Pancreas (tissue), 10 donors: ENCODE measurements at places on chromosomes 7 and 10. TPM values are rescaled to one million over a fixed set of nuclear protein-coding genes. Genes with fewer than 3 reads are reported as not detected.

Gene GIMAP1
- total RNA-seq = 0.39 TPM

Gene CTTNBP2
- total RNA-seq = 9.5 TPM

Gene OR2A12
- not detected for total RNA-seq

Gene ENKUR
- total RNA-seq = not detected

Gene SFTPA1
- total RNA-seq = not detected

Gene C10orf95
- 1.0 TPM for total RNA-seq

Gene SAP25
- 4.1 TPM for total RNA-seq

Gene HKDC1
- 3.7 TPM for total RNA-seq

Gene STEAP4
- total RNA-seq = 9.2 TPM

Gene CHST3
- 10.8 TPM for total RNA-seq

Gene ASB10
- not detected for total RNA-seq

Gene GNGT1
- total RNA-seq = not detected

Gene SKIDA1
- 0.74 TPM for total RNA-seq

Gene FOXL3
- not detected for total RNA-seq

Gene GTF2IRD1
- total RNA-seq = 12.6 TPM

DNA sequence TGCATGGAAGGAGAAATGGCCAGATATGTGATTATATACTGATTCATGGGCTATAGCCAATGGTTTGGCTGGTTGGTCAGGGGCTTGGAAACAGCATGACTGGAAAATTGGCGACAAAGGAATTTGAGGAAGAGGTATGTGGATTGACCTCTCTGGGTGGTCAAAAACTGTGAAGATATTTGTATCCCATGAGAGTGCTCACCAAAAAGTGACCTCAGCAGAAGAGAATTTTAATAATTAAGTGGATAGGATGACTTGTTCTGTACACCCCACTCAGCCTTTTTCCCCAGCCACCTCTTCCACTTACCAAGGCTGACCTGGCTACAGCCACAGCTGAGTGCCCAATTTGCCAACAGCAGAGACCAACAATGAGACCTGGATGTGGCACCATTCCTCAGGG lies 146.7 kb downstream of the GPR37 start:
- DNase-seq = no peak

- DNase-seq = no peak
Observed at GRCh38 chr7:108265007-108265406, 134.8 kb upstream of the LAMB4 start.

GRCh38 chr10:6048281-6049030 lies 13.7 kb downstream of the IL2RA start:
- no peak for DNase-seq

DNA sequence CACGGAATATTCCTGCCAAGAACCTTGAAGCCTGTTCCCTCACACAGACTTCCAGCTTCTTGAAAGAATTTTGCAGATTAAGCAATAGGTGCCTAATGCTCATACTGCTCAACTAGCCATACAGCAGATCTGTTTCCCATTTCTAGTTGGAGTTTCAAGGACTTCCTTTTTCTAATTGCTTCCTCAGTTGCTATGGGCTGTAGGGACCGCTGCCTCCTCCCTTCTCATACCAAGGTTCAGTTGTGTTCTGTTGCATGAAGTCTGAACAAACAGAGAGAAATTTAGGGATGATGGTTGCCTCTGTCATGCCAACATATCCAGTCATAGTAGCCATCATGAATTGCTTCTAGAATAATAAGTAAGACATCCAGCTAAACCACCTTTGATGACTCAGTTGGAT lies 6.8 kb downstream of the ITGA8 start:
- no peak for DNase-seq

DNA sequence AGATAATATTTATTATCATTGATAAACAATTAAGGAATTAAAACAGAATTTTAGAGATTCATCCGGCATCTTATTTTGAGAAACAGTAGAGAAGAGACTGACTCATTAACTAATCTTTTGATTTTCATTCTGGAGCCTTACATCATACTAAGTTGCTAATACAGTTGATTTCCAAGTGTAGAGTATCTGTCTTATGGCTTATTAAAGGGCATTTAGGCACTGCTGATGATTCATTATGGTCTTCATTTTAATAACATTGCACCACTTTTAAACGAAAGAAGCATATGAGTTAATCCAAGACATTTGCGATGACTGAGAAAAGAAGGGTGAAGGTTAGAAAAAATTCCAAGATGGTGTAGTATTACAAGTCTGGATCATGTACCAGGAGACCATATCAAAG lies 186.0 kb upstream of the CACNA2D1 start:
- no peak for DNase-seq

DNA sequence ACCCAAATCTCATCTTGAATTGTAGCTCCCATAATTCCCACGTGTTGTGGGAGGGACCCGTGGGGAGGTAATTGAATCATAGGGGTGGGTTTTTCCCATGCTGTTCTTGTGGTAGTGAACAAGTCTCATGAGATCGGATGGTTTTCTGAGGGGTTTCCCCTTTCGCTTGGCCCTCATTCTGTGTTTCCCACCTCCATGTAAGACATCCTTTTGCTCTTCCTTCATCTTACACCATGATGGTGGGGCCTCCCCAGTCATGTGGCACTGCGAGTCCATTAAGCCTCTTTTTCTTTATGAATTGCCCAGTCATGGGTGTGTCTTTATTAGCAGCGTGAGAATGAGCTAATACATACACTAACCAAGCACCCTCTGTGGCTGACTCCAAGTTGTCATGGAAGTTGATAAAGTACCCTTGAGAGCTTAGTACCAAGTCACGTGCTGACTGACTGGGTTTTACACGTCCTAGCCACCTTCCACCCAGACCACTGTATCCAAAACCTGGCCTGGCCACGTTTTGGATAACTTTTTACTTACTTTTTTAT lies 614.4 kb downstream of the SDK1 start:
- no peak for DNase-seq

DNA sequence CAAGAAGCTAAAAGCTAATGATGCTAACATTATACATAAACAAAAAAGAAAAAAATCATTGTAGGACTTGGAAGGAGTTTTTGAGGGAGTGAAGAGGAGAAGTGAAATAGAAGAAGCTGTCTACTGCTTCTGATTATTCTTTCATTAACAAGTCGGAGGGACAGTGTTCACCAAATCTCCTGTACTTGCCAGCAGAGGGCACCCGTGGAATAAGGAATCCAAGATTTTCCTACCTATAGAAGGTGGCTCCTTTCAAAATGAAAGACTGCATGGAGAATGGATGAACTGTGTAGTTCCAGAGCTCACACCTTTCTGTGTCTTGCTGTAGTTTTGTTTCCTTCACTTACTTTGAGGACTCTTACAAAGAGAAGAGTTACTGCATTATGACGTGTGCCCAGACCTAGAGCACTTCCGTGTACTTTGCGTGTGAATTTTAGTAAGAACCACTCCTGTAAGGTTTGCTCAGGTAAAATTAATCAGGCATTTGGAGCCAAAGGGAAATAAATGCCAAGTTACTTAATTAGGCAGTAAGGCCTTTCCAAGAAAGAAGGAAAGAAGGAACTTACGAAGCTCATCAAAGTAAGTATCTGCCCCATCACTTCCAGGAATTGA lies 145.1 kb downstream of the SEMA3D start:
- peak; percentile 51 for DNase-seq

GRCh38 chr7:54429111-54429510 lies 113.1 kb upstream of the VSTM2A start:
- DNase-seq = no peak

- no peak for DNase-seq
Observed at GRCh38 chr7:141512597-141512996, 38.6 kb upstream of the AGK start.

GRCh38 chr10:95504246-95504691 lies 56.9 kb downstream of the SORBS1 start:
- DNase-seq = no peak

GRCh38 chr10:110414548-110415309 lies 83.0 kb upstream of the DUSP5 start:
- DNase-seq = peak; percentile 37

- DNase-seq = no peak
Observed at GRCh38 chr7:34198231-34198641, 292.9 kb downstream of the BMPER start.

DNA sequence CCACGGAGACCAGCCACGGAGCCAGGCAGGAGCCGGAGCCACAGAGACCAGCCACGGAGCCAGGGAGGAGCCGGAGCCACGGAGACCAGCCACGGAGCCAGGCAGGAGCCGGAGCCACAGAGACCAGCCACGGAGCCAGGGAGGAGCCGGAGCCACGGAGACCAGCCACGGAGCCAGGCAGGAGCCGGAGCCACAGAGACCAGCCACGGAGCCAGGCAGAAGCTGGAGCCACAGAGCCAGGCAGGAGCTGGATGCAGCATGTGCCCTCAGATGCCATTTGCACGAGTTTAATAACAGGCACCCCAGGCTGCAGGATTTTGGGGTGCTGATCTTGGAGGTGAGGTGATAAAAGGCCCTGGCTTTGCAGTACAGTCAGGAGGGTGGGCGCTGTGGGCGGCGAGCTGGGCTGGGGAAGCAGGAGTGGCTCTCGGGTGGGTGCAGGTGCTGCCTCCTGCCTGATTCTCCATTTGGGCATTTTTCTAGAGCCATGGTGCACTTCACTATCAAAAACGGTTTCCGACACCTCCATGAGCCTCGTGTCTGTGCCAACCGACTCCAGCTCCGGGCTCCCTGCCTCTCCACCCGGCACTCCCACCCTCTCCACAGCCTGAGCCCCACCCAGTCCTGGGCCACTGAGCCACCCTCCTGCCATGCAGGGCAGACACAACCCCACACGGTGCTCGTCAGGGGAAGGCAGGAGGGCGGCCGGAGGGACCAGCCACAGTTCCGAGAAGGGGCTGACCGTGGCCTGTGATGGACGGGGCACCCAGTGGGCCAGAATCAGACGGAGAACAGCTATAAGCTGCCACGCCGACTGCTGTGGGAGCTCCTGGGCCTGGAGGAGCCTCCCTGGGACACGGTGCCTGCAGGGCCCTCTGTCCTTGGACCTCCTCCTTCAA lies 40.8 kb upstream of the NKX6-2 start:
- DNase-seq = no peak

DNA sequence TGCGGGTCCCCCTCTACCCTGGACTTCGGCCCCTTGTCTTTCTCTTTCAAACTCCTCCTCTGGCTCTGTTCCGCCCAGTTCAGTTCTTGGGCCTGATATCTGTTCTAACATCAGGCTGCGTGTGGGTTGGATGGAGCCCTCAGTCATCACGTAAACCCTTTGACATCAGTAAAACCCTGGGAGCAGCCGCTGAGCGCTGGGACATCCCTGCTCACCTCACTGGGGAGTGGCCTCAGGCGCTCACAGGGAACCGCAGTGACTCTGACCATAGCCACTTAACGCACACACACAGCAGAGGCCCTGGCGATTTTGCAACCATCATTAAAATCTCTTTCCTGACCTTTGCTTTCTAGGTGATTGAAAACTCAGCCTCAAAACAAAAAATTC lies 113.3 kb downstream of the CYTH3 start:
- no peak for DNase-seq

GRCh38 chr7:143239813-143240212 lies 18.0 kb downstream of the TAS2R40 start:
- no peak for DNase-seq

DNA sequence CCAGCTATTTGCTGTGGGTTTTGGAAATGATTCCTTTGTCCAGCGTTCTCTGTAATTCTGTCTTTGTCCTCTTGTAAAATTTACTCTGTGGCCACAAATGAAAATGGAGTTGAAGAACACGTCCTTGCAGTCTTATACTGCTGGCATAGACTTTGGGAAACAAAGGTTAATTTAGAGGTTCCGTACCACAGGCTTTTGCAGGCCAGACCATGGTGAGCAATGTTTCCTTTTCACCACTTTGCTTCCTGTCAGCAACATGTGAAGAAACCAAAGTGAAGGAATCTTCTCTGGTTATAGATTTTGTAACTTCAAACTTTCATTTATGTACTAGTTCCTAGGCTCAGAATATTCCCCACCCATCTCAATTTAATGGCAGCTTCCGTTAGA lies 488.5 kb downstream of the MDFIC start:
- DNase-seq = no peak

GRCh38 chr10:96665306-96665705 lies 55.0 kb downstream of the PIK3AP1 start:
- DNase-seq = no peak

- no peak for DNase-seq
Observed at GRCh38 chr10:126568809-126569385, 101.6 kb downstream of the C10orf90 start.

- DNase-seq = no peak
Observed at GRCh38 chr10:130804281-130804680, 507.2 kb downstream of the TCERG1L start.

DNA sequence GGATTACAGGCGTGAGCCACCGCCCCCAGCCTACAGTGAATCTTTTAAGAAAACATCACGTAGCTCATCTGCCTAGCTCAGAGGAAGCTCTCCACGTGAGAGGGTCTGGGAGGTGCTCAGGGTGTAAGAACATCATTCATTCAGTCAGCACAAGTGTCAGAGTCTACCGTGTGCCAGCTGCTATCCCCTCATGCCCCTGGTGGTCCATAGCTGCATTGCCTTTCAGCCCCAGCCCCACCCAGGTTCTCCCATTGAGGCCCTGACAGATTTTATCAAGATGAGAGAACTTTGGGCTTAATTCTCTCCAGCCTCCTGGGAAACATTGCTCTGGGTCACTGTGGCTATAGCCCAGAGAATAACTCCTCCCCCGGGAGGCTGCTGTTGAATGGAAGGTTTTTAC lies 45.1 kb downstream of the ZNF503 start:
- DNase-seq = no peak

DNA sequence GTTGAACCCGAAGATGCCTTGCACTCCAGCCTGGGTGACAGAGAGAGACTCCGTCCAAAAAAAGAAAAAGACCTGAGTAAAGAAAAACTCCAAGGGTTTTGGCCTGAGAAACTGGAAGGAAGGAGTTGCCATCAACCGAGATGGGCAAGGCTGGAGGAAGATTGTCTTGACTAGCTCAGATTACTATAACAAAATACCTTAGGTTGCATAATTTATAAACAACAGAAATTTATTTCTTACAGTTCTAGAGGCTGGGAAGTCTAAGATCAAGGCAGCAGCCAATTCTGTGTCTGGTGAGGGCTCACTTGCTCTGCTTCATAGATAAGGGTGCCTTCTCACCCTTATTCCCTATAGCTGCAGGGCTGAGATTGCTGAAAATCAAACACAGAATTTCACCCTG lies 91.2 kb downstream of the CUL2 start:
- no peak for DNase-seq

- DNase-seq = no peak
Observed at GRCh38 chr7:20201380-20201779, 15.8 kb downstream of the MACC1 start.

- DNase-seq = no peak
Observed at GRCh38 chr10:26025523-26025922, 91.5 kb downstream of the MYO3A start.

DNA sequence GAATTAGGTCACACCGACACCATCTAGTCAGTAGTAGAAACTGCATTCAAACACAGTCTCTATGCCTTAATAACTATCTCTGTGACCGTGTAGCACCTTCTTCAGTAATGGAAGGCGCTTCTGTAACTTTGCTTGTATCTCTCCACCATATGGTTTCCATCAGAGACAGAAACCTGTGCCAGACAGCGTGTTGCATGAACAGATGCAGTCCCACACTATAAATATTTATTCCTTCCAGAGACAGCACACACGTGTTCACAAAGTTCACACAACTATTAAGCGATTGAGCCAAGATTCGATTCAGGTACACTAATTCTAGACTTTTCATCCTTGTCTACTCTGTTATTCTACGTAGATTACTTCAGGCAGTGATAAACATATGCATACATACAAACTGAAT lies 873.9 kb upstream of the MBL2 start:
- DNase-seq = no peak

- no peak for DNase-seq
Observed at GRCh38 chr10:112487964-112488363, 40.9 kb downstream of the VTI1A start.
